ENCODE measurements at places on chromosomes 1 and 21. TPM values are rescaled to one million over a fixed set of nuclear protein-coding genes. Genes with fewer than 3 reads are reported as not detected.

The PDE4B gene
- 53.9 TPM for total RNA-seq

The B3GALT5 gene
- total RNA-seq, result not detected

The CHRM3 gene
- 0.28 TPM for total RNA-seq

The PLEKHG5 gene
- 2.6 TPM for total RNA-seq

The RSPO1 gene
- not detected for total RNA-seq

DNA sequence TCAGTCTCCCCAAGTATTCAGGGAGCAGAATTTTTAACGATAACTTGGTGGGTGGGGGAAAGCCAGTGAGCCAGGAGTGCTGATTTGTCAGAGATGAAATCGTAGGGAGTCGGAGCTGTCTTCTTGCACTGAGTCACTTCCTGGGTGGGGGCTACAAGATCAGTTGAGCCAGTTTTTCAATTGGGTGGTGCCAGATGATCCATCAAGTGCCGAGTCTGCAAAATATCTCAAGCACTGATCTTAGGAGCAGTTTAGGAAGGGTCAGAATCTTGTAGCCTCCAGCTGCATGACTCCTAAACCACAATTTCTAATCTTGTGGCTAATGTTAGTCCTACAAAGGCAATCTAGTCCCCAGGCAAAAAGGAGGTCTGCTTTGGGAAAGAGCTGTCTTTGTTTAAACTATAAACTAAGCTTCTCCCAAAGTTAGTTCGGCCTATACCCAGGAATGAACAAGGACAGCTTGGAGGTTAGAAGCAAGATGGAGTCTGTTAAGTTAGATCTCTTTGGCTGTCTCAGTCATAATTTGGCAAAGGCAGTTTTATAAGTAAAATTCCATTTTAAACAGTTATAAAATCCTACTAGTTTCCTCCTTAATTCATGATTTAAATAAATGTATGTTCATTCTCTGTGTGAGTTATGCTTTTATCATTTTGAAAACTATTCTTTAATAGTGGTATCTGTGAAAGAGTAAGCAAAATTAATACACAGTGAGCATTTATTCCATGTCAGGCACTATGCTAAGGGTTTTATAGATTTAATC is 51.7 kb downstream of the SLC16A1 start:
- DNase-seq, result peak; percentile 67
- peak overlapping the region; percentile 66 for H3K4me3 ChIP-seq
- H3K4me1 ChIP-seq, result peaks cover 35% of the 10 kb centered on the region
- H3K36me3 ChIP-seq, result peaks cover under 1% of the 10 kb centered on the region
- H3K27ac ChIP-seq, result peak overlapping the region; percentile 90
- H3K27me3 ChIP-seq, result no peaks in the 10 kb centered on the region

DNA sequence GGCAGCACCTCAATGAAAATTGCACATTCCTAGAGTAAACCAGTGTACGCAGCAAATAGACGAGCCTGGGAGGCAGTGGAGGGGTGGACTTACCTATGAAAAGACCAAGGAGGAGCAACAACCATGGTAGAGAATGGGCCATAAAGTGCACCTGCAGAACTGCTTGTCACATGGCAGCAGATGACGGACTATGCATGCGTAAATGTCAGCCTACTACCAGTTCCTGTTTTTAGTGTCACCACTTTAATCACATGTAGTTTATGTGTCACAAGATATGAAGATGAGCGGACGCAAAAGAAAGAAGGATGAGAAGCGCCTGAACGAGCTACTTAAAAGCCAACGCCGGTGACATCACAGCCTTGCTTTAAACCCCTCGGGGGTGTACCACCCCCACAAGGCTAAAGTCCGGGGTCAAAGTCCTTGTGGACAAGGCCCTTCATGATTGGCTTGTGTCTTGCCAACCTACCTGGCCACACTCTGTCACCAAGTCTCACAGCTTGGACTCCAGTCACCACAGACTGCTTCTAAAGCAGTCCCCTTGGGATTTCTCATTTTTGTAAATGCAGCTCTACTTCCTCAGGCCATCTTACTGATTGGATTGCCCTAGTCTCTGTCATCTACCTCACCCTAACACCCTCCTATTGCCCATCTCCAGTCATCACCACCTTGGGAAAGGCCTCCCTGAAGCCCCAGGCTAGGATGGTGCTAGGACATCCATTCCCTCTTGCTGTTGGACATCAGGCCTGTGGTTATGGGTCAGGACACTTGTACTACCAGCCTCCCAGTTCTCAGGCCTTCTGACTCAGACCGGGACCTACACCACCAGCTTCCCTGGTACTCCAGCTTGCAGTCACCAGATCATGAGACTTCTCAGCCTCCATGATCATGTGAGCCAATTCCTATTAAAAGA is 6.0 kb upstream of the LY9 start:
- H3K4me3 ChIP-seq, result no peak overlapping the region
- no peak overlapping the region for H3K27ac ChIP-seq
- peaks cover 24% of the 10 kb centered on the region for H3K4me1 ChIP-seq

GRCh38 chr1:87961992-87962391 is 633.3 kb downstream of the LMO4 start:
- no peak overlapping the region for H3K4me3 ChIP-seq
- no peaks in the 10 kb centered on the region for H3K4me1 ChIP-seq
- no peaks in the 10 kb centered on the region for H3K36me3 ChIP-seq
- no peak for DNase-seq
- peaks cover 14% of the 10 kb centered on the region for H3K27me3 ChIP-seq

DNA sequence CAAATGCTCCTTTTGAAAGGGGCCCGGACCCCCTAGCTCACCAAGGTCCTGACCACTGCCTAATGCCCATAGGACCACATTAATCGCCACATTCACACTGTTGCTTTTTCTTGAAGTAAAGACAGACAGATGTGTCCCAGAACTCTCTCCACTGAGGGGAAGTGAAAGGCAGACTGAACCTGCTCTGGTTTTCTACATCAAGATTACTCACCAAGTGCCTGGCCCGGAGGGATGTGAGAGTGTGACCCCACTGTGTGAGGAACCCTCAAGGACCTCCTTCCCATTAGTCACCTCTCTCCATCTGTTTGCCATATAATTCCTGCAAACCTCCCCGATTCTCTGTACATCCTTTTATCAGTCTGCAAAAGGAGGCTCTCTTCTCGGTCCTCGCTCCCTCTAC is 381.5 kb downstream of the OMA1 start:
- H3K4me3 ChIP-seq, result no peak overlapping the region
- H3K27ac ChIP-seq, result no peak overlapping the region
- peaks cover 3% of the 10 kb centered on the region for H3K36me3 ChIP-seq
- no peaks in the 10 kb centered on the region for H3K4me1 ChIP-seq
- H3K27me3 ChIP-seq, result no peaks in the 10 kb centered on the region
- no peak for DNase-seq

DNA sequence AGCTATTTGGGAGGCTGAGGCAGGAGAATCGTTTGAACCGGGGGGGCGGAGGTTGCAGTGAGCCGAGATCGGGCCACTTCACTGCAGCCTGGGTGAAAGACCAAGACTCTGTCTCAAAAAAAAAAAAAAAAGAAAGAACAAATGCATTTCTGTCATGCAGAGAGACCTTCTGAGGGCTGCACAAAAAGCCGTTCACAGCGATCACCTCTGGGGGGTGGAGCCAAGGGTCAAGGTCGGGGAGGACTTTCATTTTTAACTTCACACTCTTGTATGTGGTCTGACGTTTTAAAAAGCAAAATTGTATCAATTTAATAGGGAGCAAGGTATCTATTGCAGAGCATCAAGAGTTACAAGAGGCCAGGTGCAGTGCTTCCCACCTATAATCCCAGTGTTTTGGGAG is 26.6 kb upstream of the CLDN14 start:
- no peak overlapping the region for H3K4me3 ChIP-seq
- peaks cover 3% of the 10 kb centered on the region for H3K4me1 ChIP-seq
- no peak overlapping the region for H3K27ac ChIP-seq

DNA sequence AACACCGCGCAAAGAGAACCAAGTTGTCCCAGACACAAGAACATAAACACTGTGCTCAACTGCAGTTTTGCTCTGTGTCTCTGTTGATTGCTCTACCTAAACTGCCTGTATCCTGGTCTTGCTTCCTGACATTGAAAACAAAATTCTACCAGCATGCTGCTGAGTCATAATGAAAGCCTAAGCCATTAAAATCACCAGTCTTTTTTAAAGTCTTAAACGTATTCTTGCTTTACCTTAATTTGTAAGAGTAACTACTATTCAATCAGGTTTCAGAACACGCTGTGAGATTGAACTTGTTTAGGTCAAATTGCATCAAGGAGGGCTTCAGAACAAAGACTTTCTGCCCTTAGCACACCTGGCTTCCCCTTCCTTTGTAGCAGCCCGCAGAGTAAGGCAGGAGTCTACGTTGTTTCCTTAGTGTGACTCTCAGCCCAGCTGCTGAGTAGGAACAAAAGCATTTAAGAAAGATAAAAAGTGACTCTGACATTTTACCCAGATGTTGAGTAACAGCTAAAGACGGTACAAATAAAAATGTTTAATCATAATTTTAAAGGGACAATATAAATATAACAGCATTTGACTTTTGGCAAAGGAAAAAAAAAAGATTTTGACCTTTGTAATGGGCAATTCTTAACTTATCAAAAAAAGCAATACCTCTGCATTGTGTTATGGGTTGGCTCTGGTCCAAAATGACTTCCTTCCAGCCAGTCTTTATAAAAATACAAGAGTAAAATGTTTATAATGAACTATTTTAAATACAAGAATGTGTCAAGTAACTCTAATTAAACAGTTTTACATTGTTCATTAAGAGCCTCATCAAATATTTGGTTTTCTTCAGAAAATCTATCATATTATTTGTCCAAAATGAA is 186.9 kb upstream of the ADGRL4 start:
- DNase-seq, result no peak
- no peak overlapping the region for H3K27ac ChIP-seq
- no peaks in the 10 kb centered on the region for H3K4me1 ChIP-seq
- no peak overlapping the region for H3K4me3 ChIP-seq
- H3K36me3 ChIP-seq, result no peaks in the 10 kb centered on the region
- no peaks in the 10 kb centered on the region for H3K27me3 ChIP-seq

- H3K4me3 ChIP-seq, result no peak overlapping the region
- no peak overlapping the region for H3K27ac ChIP-seq
- no peak for DNase-seq
- peaks cover 36% of the 10 kb centered on the region for H3K4me1 ChIP-seq
- H3K36me3 ChIP-seq, result no peaks in the 10 kb centered on the region
- H3K27me3 ChIP-seq, result peaks cover 59% of the 10 kb centered on the region
Measured at GRCh38 chr1:46530791-46531409, 20.5 kb downstream of the KNCN start.

Data from activated T-cell treated with anti-CD3 and anti-CD28 coated beads, Interleukin-2, amount 50 U/mL, for 72 hours (primary cell).